Sigmoid colon (tissue), 7 donors: ENCODE measurements at places on chromosomes 16 and 17. TPM values are rescaled to one million over a fixed set of nuclear protein-coding genes. Genes with fewer than 3 reads are reported as not detected.

The KRT15 gene
- polyA plus RNA-seq, result 10.3 TPM

- no peaks in the 10 kb centered on the region for H3K36me3 ChIP-seq
- no peaks in the 10 kb centered on the region for H3K4me1 ChIP-seq
- DNase-seq, result no peak
- H3K27ac ChIP-seq, result no peak overlapping the region
- no peaks in the 10 kb centered on the region for H3K27me3 ChIP-seq
- H3K4me3 ChIP-seq, result no peak overlapping the region
These were observed 26.3 kb downstream of the LAT start for GRCh38 chr16:29011112-29011511.

GRCh38 chr17:77312786-77313599 is 172.2 kb downstream of the SEC14L1 start:
- H3K4me1 ChIP-seq, result peaks cover 67% of the 10 kb centered on the region
- H3K27me3 ChIP-seq, result no peaks in the 10 kb centered on the region
- peak; percentile 80 for DNase-seq
- peak overlapping the region; percentile 92 for H3K27ac ChIP-seq
- H3K4me3 ChIP-seq, result no peak overlapping the region

GRCh38 chr17:10156948-10157607 is 41.3 kb downstream of the GAS7 start:
- H3K36me3 ChIP-seq, result no peaks in the 10 kb centered on the region
- H3K27ac ChIP-seq, result peak overlapping the region; percentile 45
- no peak overlapping the region for H3K4me3 ChIP-seq
- no peaks in the 10 kb centered on the region for H3K27me3 ChIP-seq
- no peaks in the 10 kb centered on the region for H3K4me1 ChIP-seq
- peak; percentile 77 for DNase-seq

DNA sequence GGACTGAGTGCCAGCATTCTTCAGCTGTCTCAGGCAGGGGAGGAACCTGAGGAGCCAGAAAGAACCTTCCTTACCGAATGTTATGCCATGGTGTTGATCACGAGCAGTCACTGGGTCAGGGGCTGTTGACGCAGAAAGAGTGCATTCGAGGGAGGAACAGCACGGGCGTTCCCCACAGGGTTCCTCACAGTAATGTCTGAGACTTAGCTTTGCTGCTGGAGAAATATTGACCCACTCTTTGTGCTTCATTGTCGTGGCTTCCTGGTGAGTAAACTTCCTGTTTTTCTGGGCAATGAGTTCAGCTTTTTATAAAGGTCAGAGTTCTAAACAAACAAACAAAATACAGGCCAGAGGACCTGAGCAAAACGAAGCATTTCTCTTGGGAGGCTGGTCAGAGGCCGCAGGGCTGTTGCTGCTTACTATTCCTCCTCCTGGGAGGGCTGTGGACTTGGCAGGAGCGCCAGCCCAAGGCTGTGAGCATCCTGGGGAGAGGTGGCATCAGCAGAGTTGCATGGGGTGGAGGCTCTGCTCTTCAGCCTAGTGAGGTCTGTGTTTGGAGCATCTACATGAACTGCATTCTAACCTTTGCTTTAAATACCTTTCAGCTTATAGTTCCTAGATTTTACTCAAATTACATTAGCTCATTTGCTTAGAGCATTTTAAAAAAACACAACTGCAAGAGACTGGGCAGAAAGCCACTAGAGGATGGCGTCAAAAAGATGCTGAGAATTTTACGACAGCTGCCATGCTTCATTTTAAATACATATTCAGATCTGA is 143.1 kb upstream of the CACNG5 start:
- no peak overlapping the region for H3K4me3 ChIP-seq
- no peak overlapping the region for H3K27ac ChIP-seq
- no peaks in the 10 kb centered on the region for H3K27me3 ChIP-seq
- peaks cover 15% of the 10 kb centered on the region for H3K36me3 ChIP-seq
- H3K4me1 ChIP-seq, result no peaks in the 10 kb centered on the region

- H3K36me3 ChIP-seq, result no peaks in the 10 kb centered on the region
- DNase-seq, result no peak
- H3K27ac ChIP-seq, result no peak overlapping the region
- no peaks in the 10 kb centered on the region for H3K27me3 ChIP-seq
- no peak overlapping the region for H3K4me3 ChIP-seq
These were observed 193.8 kb downstream of the SNX29 start for GRCh38 chr16:12170103-12171040.

- H3K36me3 ChIP-seq, result no peaks in the 10 kb centered on the region
- no peak overlapping the region for H3K27ac ChIP-seq
- no peaks in the 10 kb centered on the region for H3K27me3 ChIP-seq
- no peaks in the 10 kb centered on the region for H3K4me1 ChIP-seq
- DNase-seq, result no peak
These were observed 262.3 kb downstream of the SOX9 start for GRCh38 chr17:72382971-72383722.

The EPN3 gene
- polyA plus RNA-seq, result 31.7 TPM

GRCh38 chr16:23509441-23509754 is 896 bp downstream of the GGA2 start:
- DNase-seq, result no peak
- peak overlapping the region; percentile 52 for H3K4me3 ChIP-seq
- H3K27ac ChIP-seq, result peak overlapping the region; percentile 91
- H3K4me1 ChIP-seq, result peaks cover 39% of the 10 kb centered on the region

DNA sequence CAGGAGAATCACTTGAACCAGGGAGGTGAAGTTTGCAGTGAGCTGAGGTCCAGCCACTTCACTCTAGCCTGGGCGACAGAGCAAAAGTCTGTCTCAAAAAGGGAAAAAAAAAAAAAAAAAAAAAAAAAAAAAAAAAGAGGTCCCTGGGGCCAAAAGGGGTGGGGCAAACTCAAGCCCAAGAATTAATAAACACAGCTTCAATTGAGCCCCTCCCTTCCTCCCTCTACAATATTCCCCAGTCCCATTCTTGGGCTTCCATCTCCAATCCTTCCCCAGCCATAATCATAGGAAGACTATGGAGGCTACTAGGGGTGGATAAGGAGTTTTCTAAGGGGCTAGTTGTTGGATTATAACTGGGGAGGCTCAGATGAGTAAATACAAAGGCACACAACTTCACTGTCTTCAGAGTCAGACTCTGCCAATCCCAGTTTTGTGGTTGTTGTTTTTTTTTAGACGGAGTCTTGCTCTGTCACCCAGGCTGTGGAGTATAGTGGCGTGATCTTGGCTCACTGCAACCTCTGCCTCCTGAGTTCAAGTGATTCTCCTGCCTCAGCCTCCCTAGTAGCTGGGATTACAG is 9.5 kb downstream of the CAVIN1 start:
- DNase-seq, result no peak
- no peaks in the 10 kb centered on the region for H3K36me3 ChIP-seq
- peak overlapping the region; percentile 99 for H3K27ac ChIP-seq
- no peak overlapping the region for H3K4me3 ChIP-seq
- H3K27me3 ChIP-seq, result no peaks in the 10 kb centered on the region
- peaks cover 99% of the 10 kb centered on the region for H3K4me1 ChIP-seq

The CRYBA1 gene
- not detected for polyA plus RNA-seq

DNA sequence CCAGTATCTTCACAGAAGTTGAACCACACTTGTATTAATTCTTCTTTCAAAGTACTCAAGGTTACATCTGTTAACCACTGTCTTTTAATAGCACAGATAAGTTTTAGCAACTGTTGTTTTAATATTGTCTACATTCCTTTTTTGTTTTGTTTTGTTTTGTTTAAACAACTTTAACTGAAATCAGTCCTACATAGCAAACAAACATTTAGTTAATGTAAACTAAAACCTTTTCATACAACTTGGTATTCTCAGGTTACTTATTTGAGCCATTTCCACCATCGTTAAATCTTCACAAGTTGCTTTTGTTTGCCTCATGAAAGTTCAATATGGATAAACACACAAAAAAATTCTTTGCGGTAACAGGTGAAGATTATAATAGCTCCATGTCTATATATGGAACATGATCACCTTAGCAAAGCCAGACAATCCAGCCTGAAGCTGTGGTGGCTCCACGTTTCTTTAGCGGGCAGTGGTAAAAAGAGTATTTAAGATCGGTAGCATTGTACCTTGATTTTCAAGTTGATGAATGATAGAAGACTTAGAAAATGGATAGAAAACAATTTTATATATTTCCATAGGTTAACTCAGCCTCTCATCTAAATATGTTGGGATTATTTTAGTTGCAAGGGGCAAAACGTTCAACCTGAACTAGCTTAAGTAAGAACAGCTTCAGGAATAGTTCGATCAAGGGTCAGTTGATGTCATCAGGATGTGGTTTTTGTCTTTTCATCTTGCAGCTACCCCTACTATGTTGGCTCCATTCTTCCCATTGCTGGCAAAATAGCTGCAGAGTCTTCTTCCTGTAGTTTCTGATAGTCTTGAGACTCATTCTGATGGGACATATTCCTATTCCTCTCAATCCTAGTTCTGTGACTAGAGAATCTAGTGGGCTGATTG is 182.8 kb downstream of the FTO start:
- DNase-seq, result no peak
- H3K4me1 ChIP-seq, result no peaks in the 10 kb centered on the region

The GSE1 gene
- 19.4 TPM for polyA plus RNA-seq

GRCh38 chr16:24634919-24635318 is 94.5 kb upstream of the TNRC6A start:
- H3K4me1 ChIP-seq, result no peaks in the 10 kb centered on the region
- no peak overlapping the region for H3K27ac ChIP-seq
- no peak overlapping the region for H3K4me3 ChIP-seq
- no peak for DNase-seq
- H3K36me3 ChIP-seq, result no peaks in the 10 kb centered on the region

- no peaks in the 10 kb centered on the region for H3K36me3 ChIP-seq
- peak; percentile 63 for DNase-seq
- no peak overlapping the region for H3K4me3 ChIP-seq
- no peaks in the 10 kb centered on the region for H3K27me3 ChIP-seq
- peaks cover 51% of the 10 kb centered on the region for H3K4me1 ChIP-seq
- H3K27ac ChIP-seq, result no peak overlapping the region
These were observed 5.9 kb downstream of the KDM6B start for GRCh38 chr17:7839876-7840261.

- no peak overlapping the region for H3K27ac ChIP-seq
- H3K36me3 ChIP-seq, result no peaks in the 10 kb centered on the region
- no peaks in the 10 kb centered on the region for H3K27me3 ChIP-seq
- no peak overlapping the region for H3K4me3 ChIP-seq
- DNase-seq, result no peak
- no peaks in the 10 kb centered on the region for H3K4me1 ChIP-seq
These were observed 76.9 kb downstream of the TEX14 start for GRCh38 chr17:58614859-58615459.

The MATCAP1 gene
- 4.8 TPM for polyA plus RNA-seq

The TLCD2 gene
- polyA plus RNA-seq, result 23.2 TPM

DNA sequence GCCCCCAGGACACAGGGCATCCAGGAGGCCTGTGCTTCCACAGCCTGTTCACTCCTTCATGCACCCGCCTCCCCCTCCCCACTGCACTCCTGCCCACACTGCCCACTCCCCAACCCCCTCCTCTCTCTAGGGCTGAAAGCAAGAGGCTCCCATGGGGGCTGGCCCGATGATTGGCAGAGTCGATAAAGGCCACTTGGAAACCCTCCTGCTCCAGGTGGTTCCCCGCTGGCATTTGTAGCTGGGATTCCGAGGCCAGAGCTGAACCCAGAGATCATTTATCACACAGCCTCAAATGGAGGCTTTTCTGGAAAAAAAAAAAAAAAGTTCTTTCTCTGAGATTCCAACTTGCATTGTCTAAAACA is 74.1 kb downstream of the SREBF1 start:
- H3K4me1 ChIP-seq, result peaks cover 37% of the 10 kb centered on the region
- DNase-seq, result no peak
- H3K27ac ChIP-seq, result no peak overlapping the region
- H3K27me3 ChIP-seq, result no peaks in the 10 kb centered on the region
- no peaks in the 10 kb centered on the region for H3K36me3 ChIP-seq
- no peak overlapping the region for H3K4me3 ChIP-seq

DNA sequence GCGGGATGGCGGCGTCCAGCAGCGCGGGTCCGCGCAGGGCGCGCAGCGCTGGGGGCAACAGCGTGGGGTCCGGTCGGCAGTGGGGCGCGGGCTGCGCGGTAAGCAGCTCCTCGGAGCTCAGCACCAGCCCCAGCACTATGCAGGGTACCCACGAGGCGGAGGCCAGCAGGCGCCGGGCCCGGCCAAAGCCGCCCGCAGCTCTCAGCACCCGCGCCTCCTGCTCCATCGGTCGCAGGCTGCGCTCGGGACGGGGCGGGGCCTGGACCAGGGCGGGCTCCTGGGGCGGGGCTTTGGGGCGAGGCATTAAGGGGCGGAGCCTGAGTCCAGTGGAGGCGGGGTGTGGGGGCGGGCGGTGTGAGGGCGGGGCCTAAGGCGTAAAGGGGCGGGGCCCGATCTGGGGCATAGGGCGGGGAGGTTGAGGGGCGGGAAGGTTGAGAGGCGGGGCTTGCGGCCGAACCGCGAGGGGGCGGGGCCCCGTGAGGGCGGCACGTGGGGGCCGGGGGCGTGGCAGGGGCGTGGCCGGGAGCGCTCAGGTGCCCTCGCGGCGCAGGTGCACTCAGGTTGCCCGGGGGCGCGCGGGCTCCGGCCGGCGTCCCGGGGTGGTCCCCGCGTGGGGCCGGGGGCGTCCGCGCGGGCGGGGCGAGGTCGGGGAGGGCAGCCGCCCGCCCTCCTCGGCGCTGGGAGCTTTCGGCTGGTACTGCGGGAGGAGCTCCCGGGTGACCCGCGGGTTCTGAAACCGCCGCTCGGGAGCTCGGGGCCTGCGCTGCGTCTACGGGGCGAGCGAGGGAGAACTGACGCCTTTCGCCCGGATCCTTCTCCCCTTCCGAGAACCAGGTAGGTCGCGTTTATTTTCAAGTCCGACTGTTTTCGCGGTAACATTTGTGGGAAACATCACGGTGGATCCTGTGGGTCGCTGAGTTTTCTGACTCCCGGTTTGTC is 1.4 kb upstream of the SLC22A31 start:
- peaks cover 42% of the 10 kb centered on the region for H3K27me3 ChIP-seq
- no peaks in the 10 kb centered on the region for H3K36me3 ChIP-seq

The STH gene
- not detected for polyA plus RNA-seq

- H3K27me3 ChIP-seq, result no peaks in the 10 kb centered on the region
- no peak overlapping the region for H3K27ac ChIP-seq
- no peak for DNase-seq
- no peaks in the 10 kb centered on the region for H3K36me3 ChIP-seq
These were observed 126.0 kb upstream of the CDC42EP4 start for GRCh38 chr17:73437826-73438225.

- H3K36me3 ChIP-seq, result peaks cover 95% of the 10 kb centered on the region
- DNase-seq, result no peak
- H3K27me3 ChIP-seq, result no peaks in the 10 kb centered on the region
- H3K27ac ChIP-seq, result no peak overlapping the region
These were observed 31.5 kb downstream of the RBL2 start for GRCh38 chr16:53465606-53466280.

- H3K36me3 ChIP-seq, result no peaks in the 10 kb centered on the region
- no peak overlapping the region for H3K4me3 ChIP-seq
- peaks cover 3% of the 10 kb centered on the region for H3K4me1 ChIP-seq
- H3K27ac ChIP-seq, result no peak overlapping the region
- no peaks in the 10 kb centered on the region for H3K27me3 ChIP-seq
These were observed 10.4 kb downstream of the CENPX start for GRCh38 chr17:82012261-82012639.
